IMR-90 (cell line): ENCODE measurements at places on chromosomes 1 and 21. TPM values are rescaled to one million over a fixed set of nuclear protein-coding genes. Genes with fewer than 3 reads are reported as not detected.

IFI44L gene
- 0.13 and 0.19 TPM in 2 replicates for polyA plus RNA-seq

SLC30A10 gene
- not detected in 2 replicates for polyA plus RNA-seq

PTPRF gene
- 92.3 and 103 TPM in 2 replicates for polyA plus RNA-seq

C1QB gene
- polyA plus RNA-seq: not detected in 2 replicates

LAPTM5 gene
- polyA plus RNA-seq: 0.09 TPM in 2 replicates

SFN gene
- polyA plus RNA-seq: 0.17 and 0.34 TPM in 2 replicates

CDC7 gene
- polyA plus RNA-seq: 3.4 and 4.3 TPM in 2 replicates

OR2L5 gene
- polyA plus RNA-seq: not detected in 2 replicates

GORAB gene
- 11.0 and 14.0 TPM in 2 replicates for polyA plus RNA-seq

- DNase-seq: no peak
Observed at GRCh38 chr1:52057876-52058415, 1.9 kb downstream of the BTF3L4 start.

DNA sequence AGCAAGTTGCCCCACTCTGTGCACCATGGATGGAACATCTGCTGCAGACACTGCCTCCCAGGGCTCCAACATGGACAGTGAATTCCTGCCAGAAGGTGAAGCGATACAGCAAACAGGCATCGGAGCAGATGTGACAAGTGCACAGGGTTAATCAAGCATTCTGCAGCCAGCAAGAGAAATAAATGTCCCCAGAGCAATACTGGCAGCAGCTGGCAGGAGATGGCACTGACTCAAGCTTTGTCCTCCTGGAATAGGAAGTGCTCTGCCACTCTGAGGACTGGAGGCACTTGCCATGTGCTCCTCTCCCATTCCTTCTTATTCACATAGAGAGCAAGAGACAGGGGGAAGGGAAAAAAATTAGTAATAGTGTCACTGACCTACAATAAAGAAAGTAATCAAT, 402.7 kb upstream of the DAB1 start:
- no peak for DNase-seq

DNA sequence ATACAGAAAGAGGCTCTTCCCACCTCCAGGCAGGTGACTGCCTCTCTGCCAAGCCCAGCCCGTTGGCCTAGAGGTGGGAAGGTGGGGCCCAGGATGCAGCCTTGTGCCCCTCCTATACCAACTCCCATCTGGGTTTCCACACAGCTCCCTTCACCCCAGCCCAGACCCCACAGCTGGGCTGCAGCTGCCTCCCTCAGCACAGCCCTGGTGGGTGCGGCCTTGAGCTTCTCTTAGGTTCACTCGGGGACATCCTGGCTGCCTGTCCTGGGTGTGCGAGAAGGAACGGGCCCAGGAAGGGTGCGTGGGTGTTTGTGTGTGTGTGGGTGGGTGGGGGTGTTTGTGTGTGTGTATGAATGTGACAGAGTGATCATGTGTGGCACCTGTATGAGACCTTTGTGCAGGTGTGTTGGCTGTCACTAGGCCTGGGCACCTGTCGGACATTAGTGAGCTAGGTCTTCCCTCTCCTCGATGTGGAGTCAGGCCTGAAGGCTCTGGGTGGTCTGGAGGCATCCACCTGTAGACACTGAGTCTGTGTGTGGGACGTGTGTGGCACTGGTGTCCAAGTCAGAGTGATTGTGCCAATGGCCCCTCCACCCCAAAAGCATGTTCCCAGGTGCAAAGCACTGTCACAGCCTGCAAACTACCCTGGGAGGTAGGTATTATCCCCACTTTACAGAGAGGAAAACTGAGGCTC, 30.7 kb downstream of the FOXO6 start:
- DNase-seq: no peak

DNA sequence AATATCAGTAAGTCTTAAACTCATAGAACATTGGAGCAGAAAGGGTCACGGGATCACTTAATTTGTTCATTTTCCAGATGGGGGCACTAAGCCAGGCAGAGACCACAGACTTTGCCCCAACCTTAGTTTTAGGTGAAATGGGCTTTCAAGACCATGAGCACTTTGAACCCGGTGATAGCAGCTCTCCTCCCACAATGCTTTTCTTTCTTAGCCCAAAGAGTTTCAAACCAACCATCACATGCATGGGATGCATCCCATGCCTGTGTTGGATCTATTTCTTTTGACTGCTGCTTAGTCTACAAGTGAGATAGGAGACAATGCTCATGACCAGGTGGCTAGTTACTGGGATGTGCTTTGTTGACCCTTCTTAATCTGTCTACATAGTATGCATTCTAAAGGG, 240.6 kb downstream of the NUF2 start:
- no peak for DNase-seq

DNA sequence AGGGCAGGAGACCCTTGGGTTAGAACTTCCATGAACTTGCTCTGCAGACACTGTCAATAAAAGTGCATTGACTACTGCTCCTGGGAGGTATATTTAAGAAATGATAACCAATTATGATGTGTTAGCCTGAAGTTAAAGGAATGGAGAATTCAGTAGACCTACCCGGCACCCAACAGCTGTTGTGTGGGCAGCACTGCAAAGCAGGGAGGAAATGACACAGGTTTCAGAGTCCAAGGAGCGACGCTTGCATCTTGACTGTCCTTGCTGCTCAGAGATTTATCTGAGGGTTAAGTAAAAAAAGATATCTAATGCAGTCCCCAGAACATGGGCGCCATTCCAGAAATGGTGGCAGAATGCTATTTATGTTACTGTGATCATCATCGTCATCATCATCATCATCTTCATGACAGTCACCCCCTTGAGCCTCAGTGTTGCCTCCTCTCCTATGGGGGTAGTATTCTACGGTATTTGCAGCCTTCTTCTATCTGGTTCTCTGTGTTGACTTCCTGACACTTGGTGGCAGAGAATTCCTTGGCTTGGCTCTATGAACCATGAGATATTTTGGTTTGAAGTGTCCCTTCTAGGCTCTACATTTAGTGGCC, 225.9 kb downstream of the KAZN start:
- no peak for DNase-seq

- no peak for DNase-seq
Observed at GRCh38 chr1:95093296-95093695, 20.5 kb upstream of the ALG14 start.

DNA sequence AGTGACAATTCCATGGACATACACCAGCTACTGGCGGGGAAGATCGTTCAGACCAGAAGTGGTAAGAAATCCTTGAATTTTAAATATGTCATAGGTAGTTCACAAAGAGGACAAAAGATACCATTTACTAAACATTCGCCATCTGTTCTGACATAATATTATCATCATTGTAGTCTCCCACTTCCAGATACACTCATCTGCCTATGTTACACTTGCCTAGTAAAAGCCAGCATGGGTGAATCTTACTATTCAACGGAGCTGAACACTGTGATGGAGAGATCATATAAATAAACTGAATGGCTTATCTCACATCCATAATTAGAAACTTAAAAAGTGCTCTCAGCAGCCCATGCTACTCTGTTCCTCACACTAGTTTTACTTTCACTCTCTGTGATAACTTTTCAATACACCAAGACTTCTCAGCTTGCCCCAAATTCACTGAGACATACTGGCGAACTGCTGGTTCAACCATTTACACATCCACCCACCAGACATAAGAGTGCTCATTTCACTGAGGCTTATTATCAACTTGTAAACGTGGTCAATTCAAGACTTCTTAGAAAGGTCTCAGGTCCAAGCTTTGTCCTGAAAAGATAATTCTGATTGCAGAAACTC, 463 bp upstream of the PRRC2C start:
- DNase-seq: no peak

DNA sequence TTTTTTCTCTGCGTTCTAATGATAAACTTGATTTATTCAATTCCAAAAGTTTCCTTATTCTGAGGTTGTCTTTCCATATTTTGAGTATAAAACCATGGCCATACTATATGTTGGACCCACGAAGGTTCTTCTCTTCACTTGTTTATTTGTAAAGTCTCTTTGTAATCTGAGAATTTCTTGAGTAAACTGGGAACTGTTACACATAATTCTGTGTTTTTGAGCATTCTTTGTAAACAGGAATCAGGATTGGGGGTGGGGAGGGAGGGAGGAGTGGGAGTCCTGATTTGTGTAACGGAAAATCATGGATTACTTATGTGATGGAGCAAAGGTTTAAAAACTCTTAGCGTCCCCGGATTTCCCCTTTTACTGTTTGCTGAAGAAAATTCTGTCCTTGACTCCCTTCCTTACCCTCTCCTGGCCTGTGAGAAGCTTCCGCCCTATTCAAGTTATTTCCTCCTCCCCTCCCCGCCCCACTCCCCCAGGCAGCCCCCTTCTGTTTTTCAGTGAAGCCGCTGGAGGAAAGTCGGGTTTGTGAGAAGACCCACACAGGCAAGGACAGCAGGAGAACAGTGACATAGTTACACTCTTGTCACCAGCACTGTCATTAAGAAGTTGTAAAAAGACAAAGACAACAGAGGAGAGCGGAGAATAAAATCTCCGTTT, 6.4 kb upstream of the NBPF11 start:
- no peak for DNase-seq

DNA sequence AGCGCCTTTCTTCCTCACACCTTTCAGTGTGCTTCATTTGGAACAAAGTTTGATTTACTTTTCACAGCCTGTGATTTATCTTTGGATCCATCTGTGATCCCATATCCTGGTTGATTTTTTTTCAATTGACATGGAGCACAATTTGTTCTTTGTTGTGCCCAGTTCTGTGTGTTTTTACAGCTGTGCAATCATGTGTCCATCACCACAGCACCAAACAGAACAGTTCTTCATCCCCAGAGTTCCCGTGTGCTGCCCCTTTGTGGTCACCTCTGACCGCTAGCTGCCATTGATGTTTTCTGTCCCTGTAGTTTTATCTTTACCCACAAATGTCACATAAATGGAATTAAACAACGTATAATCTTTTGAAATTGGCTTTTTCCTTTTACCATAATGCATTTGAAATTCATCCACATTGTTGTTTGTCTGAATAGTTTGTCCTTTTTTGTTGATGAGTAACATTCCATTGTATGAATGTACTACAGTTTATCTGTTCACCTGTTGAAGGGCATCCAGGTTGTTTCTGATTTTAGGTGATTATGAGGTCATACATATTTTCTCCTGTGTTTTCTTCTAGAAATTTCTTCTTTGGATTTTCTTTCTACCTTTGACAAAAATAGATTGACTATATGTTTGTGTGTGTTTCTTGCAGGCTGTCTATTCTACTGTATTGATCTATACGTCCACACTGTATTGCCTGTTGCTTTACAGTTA, 17.4 kb downstream of the MIGA1 start:
- no peak for DNase-seq

GRCh38 chr1:40853885-40854170, 8.3 kb downstream of the CITED4 start:
- no peak for DNase-seq

DNA sequence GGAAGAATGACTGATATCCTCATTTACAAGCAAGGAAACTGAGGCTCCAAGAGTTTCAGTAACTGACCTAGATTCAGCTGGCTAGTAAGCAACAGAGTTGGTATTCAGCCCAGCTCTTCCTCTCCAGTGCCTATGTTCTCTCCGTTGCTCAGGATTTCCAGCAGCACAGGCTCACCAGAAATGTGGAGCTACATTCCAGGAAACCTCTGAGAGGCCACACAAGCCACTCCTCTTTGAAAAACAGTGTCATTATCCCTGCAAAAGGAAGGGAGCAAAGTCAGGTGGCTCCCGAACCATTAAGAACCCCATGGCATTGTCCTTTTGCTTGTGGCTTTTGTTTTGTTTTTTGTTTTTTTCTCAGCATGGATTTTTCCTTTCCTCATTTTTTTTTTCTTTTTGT, 40.6 kb upstream of the DUSP10 start:
- no peak for DNase-seq

GRCh38 chr1:162902416-162902815, 41.4 kb upstream of the CCDC190 start:
- peak; percentile 67 for DNase-seq

DNA sequence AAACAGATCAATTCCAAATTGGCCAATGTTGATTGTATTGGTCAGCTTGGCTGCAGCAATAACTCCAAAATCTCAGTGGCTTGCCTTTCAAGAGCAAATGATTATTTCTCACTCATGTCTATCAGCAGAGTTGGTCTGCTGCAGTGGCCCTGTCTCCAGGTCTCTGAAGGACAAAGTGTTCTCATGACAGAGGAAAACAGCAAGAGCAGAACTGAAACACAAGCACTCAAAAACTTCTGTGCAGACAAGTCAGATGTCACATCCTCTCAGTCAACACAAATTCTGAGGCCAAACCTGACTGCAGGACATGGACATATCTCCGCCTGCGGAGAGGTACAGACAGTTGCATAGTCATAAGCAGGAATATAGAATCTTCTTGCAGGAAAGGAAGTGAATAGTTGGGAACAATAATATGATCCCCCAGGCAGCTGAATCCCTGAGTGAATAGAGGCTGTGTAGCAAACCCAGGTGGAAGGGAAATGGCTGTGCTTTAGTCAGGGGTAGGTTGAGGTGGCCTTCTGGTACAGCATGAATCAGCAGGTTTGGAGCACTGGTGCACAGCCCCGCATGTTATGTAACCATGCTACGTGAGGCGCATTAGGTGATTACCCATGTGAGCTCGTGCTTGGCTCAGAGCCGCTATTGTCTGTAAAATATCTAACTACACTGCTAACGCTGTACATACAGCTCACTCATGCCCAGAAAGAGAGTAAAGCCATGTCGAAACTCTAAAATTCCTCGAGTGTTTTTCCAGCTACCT, 17.1 kb upstream of the UBE2U start:
- DNase-seq: no peak

DNA sequence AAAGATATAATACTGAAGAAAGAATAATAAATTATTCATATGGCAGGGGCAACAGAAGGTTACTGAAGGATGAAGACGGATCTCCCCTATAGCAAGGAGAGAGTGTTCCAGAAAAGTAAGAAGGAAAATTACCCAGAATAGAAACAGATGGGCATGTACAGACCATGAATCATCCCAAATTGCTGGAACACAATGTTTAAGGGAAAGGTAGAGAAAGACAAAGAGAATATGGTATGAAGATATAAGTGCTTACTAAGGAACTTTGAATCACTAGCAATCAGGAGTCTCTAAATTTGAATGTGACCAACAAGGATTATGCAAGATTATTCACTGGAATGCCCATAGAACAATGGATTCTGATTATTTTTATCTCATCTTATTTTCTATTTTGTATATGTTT, 375.4 kb downstream of the COL11A1 start:
- no peak for DNase-seq

DNA sequence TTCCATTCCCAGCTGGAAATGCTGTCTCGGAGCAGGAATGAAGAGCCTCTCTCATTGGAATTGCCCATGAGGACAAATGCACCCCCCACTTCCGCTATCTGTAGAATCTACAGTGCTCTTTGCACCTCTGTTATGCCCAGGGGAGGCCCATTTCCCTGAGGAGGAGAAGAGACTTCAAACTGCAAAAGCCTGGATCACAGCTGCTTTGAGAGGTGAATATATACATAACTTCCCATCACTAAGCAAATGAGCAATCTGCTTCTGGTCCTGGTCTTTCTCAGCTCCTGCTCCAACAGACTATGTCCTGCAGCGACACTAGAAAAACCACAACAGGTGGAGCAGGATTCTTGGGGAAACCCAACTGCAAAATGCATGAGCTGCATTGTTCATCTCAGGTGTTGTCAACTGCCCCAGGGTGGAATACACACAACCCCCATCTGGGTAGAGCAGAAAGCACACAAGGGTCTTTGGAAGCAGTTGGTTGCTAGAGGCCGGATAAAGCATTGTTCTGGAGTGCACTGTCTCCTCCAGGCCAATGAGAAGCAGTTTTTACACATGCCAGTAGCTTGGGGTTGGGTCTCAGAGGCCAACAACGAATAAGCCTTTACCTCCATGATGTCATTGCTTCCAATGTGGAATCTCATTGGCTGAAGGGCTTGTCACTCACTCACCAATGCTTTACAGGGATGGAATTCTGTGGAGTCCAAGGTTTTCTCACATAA, 67.7 kb upstream of the RAB4A start:
- peak; percentile 74 for DNase-seq
